Hematopoietic multipotent progenitor cell (in vitro differentiated cells): ENCODE measurements at places on chromosomes 4 and X. TPM values are rescaled to one million over a fixed set of nuclear protein-coding genes. Genes with fewer than 3 reads are reported as not detected.
A peak's percentile ranks its signal among the peaks of the same experiment; 100 is the strongest.

DMP1 gene
- total RNA-seq: not detected

DNA sequence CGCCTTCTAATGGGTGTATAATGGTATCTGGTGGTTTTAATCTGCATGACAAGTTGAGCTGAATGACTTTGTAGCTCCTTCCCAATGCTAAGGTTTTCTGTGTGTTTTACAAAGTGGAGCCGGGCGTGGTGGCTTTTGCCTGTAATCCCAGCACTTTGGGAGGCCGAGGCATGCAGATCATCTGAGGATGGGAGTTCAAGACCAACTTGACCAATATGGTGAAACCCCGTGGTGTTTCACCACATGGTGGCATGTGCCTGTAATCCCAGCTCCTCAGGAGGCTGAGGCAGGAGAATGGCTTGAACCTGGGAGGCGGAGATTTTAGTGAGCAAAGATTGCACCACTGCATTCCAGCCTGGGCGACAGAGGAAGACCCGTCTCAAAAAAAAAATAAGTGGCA lies 28.9 kb downstream of the ARFIP1 start:
- DNase-seq: no peak

- no peak for DNase-seq
These were observed 13.0 kb upstream of the SPARCL1 start for GRCh38 chr4:87541956-87542709.

- DNase-seq: no peak
These were observed 3.1 kb upstream of the SLBP start for GRCh38 chr4:1715002-1715758.

DNAAF6 gene
- total RNA-seq: not detected

DNA sequence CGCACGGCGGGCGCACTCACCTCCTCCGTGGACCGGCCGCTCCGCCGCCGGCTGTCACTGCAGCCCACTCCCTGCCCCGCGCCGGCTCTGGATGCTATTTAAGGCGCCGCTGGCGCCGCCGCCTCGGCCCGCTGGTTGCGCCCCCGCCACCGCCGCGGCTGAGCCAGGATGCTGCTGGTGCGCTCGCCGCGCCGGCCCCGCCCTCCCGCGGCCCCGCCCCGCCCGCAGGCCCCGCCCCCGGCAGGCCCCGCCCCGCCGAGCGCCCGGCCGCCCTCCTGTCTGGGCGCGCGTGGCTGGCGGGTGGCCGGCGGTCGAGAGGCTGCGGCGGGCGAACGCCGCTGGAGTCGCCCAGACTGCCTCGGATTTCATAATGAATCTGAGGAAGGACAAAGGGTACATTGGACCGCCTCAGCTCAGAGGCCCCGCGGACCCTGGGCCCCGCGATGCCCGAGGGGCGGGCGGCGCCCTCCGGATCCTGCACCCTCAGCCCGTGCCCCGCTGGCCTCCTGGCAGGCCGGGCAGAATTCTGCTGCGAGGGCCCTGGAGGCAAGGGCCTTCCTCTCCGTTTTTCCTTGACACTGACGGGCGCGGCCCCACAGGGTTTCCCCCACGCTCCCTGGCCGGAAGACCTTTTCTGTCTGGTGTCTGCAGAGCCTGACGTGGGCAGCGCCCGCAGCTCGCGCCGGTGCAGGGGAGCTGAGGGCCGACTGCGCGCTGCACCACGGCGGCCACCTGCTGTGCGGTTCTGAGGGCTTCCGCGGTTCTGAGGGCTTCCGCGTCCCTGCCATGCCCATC lies at the start of gene ACSL1:
Gene ACSL1 (minus strand): TSS at position 73 of the 795 bp plus-strand sequence. CDS start 22,454 bp downstream, outside the sequence.
- DNase-seq: peak; percentile 80
